Kidney capillary endothelial cell (primary cell): ENCODE measurements at places on chromosomes 1 and 21.

- no peak for DNase-seq
Observed at GRCh38 chr21:26405071-26405470, 168.0 kb downstream of the CYYR1 start.

- no peak for DNase-seq
Observed at GRCh38 chr1:53642607-53643006, 96.4 kb downstream of the GLIS1 start.

DNA sequence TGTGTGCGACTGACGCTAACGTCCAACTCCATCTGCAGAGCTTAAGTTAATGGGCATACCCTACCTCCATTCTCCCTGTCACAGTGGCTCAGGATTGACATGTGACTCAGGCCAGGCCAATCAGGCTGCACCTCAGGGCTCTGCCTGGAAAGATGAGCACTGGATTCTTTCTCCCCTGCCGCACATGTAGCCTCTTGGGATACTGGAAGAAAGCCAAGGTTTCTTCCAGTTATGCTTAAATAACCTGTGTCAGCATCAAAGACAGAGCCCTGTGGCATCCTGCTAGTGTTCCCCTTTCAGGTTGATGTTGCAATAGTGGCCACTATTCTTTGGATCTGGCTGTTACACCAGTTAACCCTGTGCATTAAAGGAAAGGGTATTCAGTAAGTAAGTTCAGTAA is 55.0 kb upstream of the SYT6 start:
- DNase-seq, result no peak

GRCh38 chr1:23500466-23500865 is 16.5 kb upstream of the ASAP3 start:
- no peak for DNase-seq

GRCh38 chr1:62177621-62178020 is 17.0 kb upstream of the L1TD1 start:
- DNase-seq, result no peak

- DNase-seq, result no peak
Observed at GRCh38 chr21:39347537-39347936, 1.4 kb downstream of the HMGN1 start.

- no peak for DNase-seq
Observed at GRCh38 chr1:25140073-25140797, 92.1 kb downstream of the SYF2 start.

- DNase-seq, result no peak
Observed at GRCh38 chr1:25954282-25954938, 43.5 kb downstream of the PAFAH2 start.

DNA sequence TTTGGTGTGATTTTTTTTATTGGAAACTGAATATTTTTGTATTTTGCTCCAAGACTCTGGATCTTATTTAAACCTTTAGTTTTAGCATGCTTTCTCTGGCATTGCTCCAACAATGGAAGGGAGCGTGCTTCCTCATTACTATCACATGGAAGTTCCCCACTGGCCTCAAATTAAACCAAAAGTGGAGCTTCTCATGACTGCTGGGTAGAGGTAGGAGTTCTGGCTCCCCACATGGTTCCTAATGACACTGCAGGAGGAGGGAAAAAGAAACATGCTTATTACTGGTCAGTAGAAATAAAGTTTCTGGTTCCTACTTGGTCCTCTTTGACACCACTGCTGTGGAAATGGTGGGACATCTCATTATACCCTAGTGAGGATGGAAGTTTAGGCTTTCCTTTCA is 310.5 kb downstream of the PTGER3 start:
- no peak for DNase-seq

- no peak for DNase-seq
Observed at GRCh38 chr21:44013380-44014088, 1.4 kb downstream of the TRAPPC10 start.

DNA sequence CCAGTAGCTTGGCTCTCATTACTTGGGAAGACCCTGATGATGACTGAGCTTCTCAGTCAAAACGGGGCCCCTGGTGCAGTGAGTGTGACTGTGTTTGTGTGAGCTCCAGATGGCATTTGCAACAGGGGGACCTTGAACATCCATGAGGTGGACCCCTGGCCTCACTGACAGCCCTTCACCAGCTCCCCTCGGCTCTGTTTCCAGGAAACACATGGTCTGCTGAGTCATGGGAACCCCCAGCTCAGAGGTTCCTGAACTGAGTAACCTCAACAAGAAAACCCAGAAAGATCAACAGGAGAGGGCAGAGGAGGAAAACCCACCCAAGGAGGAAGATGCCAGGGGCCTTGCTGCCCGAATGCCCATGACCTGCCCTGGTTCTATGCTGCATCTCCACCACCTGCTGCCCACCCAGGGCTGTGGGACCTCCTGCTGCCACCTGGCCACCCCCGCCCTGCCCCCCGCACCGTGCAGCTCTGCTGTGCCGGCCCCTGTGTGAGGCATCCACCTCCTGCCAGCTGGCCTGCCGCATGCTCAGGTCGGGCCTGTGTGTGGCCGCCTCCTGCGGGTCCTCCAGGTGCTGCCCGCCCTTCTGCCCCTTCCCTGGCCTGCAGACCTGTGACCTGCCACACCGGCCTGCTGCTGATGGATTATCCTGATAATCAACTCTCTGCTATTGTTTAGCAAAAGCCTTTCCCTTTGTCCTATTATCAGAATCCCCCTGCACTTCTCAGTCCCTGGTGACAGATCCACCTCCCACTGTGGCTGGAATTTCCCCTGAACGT is 4.2 kb upstream of the KRTAP12-1 start:
- no peak for DNase-seq

DNA sequence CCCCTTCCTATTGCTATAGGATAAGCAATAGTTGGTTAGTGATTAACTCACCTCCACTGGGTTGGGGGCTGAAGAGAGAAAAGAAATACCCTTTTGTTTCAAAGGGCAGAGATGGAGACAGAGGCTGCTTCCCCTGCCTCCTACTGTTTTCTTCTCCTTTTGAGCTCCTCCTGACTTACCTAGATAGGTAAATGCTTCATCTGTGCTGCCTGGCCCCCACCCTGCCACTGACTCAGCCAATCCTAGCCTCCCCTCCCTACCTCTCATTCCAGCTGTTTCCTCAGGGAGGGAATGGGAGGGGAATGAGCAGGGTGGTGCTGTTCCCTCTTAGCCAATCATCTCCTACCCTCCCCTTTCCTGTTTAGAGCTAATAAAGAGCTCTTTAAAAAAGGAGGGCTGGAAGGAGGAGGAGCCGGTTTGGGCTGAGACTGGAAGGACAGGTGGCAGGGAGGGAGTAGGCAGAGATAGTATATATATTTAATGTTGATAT is at the start of gene C1orf116:
Gene C1orf116 (minus strand): TSS at position 229 of the 490 bp plus-strand sequence. CDS start 5,158 bp downstream, outside the sequence.
- no peak for DNase-seq

GRCh38 chr1:219659684-219660083 is 46.8 kb upstream of the ZC3H11B start:
- no peak for DNase-seq

- DNase-seq, result peak; percentile 79
Observed at GRCh38 chr1:206503591-206504362, 3.6 kb upstream of the RASSF5 start.

GRCh38 chr1:22491995-22492715 is 40.5 kb downstream of the ZBTB40 start:
- no peak for DNase-seq

- DNase-seq, result no peak
Observed at GRCh38 chr1:213931836-213932235, 55.9 kb upstream of the PROX1 start.

DNA sequence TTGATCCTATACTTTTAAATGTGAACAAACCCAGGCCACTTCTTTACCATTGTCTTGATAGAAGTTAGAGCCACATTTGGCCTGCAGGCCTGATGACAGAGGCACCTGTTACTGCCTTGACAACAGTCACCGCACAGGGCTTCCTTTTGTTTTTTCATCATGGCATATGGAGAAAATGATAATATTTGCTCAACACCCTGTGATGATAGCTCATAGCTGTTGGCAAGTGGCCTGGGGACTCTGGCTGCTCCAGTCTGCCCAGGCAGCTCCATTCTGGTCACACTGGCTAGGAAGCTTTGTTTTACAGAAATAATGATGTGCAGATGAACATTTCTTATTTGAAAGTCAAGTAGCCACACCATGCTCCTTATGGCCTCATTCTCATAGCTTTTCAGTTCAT is 89.6 kb upstream of the GPR88 start:
- no peak for DNase-seq

GRCh38 chr1:159188375-159188788 is 16.3 kb upstream of the ACKR1 start:
- DNase-seq, result no peak

DNA sequence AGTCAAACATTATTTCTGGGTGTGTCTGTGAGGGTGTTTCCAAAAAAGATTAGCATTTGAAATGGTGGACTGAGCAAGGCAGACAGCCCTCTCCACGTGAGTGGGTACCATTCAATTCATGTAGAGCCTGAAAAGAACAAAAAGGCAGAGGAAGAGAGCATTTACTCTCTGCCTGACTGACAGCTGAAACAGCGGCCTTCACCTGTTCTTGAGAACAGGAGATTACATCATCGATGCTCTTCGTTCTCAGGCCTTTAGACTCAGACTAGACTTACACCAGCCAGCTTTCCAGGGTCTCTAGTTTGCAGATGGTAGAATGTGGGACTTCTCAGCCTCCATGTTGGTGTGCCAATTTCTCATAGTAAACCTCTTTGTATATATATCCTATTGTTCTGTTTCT is 302.3 kb downstream of the BACH1 start:
- DNase-seq, result no peak

DNA sequence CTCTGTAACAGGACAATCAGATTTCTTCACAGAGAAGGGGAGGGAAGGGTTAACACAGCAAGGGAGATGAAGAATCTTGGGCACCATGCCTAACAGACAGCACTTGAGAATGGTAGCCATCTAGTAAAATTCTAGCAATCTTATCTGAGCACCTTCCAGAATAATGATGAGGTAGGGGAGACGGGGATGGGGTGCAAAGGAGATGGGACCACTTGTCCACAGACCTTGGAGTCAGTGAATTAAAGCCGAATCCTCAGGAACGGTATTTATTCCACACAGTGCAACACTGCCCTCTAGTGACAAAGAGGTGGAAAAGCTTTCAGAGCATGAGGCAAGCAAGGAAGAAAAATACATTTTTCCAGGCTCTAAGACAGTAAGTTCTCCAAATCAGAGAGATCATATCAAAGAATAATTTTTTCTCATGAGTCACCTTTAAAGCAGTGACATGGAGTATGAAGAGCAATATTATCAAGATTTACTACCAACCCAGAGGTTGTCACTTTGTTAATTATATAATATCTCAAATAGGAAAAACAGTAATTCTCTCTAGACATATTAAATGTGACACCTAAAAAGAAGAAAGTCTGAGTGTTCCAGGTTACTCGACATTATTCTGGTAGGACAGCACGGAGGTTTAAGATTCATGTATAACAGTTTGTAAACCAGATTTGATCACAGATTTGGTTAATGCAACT is 43.3 kb upstream of the LPAR3 start:
- peak; percentile 71 for DNase-seq

DNA sequence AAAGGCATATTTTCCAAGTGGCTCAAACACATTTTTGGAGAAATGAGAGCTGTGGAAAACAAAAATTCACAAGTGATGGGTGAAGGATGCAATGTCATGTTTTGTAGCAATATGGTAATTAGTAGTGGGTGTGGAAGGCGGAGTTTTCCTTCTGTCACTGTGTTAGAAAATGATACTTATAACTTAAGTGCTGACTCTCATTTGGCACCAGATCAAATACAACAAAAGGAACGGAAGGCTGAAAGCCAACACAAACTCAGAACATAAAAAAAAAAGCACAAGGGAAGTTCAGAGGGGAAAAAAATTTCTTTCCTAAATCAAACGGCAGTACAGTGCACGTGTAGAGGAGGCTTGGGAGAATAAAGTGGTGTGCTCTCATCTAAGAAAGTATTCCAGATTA is at the start of gene TNFSF18:
Gene TNFSF18 (minus strand): TSS at position 77 of the 400 bp plus-strand sequence. CDS start 45 bp downstream, at position 32.
- peak; percentile 43 for DNase-seq

GRCh38 chr1:23593556-23594148 is 34.4 kb upstream of the ID3 start:
- DNase-seq, result no peak

DNA sequence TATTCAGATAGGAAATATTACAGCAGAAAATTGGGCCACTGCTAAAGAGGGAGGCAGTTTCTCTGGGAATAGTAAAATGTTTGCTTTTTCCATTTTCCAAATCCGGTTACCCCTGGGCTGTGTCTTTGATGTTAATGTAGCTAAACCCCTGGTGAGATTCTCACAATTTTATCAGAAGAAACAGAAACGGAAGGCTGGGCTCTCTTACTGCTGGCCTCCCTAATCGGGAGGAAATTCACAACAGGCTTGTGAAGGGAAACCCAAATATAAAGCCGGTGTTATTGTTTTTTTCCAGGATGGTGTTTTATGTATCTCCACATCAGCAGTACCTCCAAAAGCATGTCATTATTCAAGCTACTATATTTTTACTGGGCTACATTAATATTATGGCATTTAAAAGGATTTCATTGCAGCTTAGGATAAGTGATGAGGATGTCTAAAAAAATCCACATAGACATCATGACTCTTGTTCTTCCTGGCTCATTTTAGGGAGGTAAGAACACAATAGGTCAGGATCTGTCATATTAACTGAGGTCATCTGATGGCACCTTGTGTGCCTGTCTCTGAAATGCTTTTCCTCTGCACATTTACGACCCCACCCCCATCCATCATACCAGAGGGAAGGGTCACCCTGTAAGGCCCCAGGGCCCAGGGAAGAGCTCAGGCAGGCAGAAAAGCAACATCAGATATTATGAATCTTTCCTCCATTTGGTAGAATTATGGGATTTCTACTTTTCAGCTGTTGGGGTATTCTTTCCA is 158.7 kb downstream of the DSCAM start:
- peak; percentile 27 for DNase-seq

DNA sequence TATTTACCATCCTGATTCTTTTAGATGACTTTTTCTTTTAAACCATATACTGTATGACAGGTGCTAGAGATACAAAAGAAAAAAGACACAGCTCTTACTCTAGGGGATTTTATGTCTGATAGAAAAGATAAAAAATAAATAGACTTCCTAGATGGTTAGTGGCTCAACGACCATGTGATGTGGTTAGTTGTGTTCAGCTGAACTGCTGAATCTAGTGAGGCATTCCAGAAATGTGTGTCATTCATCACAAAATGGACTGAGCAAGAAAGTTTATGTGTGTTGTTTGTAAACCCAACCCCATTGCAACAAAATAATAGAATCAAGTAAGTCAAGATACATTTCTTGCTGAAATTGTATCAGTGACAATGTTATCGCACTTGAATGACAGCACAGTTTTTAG is 205.8 kb upstream of the LYPLAL1 start:
- no peak for DNase-seq
